CD4-positive, alpha-beta T cell treated with Interleukin-1 beta for 1 hour (primary cell): ENCODE measurements at places on chromosomes 16 and 17.

DNA sequence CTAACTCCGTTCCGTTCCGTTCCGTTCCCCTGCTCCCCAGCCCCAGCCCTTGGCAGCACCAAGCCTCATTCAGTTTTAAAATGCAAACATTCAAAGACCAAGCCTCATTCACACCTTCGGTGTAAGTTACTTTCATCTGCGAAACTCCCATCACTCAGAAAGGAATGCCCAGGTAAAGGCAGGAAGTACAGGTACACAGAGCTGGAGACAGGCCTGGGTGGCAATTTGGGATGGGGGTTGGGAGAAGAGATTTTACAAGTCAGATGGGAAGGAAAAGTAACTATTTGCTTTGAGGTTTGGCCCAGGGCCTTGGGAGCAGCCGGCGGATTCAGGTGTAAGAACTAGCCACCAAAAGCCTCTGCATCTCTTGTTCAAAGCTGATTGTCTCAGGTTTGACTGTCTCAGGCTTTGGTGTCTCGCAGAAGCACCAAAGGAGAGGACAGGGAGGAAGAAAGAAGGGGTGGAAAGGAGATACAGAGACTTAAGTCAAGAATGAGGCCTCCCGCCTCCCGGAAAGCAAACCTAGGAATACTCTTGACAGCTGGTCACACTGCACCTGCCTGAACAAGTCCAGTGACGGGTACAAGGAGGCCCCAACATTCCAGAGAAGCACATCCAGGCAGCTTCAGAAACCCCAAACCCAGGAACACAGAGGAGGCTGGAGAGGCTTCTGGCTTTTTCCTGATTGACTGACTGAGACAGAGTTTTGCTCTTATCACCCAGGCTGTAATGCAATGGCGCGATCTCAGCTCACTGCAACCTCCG is 54.7 kb downstream of the NXN start:
- DNase-seq = no peak

DNA sequence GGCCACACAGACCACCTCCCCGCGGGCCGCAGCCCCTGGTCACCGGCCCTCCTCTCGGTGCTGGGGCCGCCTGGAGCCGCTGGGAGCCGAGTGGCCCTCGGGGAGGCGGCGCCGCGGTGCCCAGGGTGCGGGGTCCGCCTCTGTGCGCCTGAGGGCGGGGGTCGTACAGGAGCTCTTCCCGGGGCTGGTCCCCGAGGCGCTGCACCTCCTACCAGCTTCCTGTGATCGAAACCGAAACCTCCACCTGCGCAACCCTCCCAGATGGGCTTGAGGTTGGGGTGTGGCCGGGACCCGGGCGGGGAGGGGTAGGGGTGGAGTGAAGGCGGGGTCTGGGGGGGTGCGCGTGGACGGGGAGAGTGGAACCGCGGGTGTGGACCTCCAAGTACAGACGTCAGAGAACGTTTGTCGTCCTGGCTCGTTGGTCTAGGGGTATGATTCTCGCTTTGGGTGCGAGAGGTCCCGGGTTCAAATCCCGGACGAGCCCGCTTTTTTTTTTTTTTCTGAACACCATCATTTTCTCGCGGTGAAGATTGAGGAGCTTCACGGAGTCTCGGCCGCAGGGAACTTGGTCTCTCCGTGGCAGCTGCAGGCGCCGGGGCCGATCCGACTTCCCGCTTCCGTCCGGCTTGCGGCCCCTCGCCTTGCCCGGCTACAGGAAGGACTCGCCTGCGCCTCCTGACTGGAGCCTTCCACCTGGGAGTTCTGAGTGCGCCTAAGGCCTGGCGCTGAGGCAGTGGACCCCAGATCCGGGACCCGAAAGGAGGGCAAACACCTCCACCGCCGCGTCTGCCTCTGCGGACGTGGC is 23.9 kb downstream of the ZNF213 start:
- peak; percentile 95 for DNase-seq

- DNase-seq = no peak
Measured at GRCh38 chr16:23306199-23307100, 4.3 kb downstream of the SCNN1B start.

- no peak for DNase-seq
Measured at GRCh38 chr17:78395155-78395554, 16.7 kb downstream of the PGS1 start.

DNA sequence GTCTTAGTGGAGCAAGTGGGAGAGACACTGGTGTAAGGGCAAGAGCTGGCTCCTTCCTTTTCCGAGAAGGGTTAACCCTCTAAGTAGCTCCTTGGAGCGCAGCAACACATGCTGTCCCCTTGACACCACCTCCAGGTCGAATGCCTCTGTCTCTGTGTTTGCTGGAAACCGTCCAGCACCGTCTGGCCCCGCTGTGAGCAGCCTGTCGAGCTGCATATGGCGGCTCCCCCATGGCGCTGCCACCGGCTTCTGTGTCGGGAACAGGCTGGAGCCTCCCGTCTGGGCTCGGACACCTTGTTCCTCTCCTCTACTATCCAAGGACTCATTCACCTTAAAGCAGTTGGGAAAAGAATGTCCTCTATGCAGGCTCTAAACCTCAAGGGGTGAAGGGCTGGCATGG is 28.9 kb upstream of the WSCD1 start:
- DNase-seq = no peak

DNA sequence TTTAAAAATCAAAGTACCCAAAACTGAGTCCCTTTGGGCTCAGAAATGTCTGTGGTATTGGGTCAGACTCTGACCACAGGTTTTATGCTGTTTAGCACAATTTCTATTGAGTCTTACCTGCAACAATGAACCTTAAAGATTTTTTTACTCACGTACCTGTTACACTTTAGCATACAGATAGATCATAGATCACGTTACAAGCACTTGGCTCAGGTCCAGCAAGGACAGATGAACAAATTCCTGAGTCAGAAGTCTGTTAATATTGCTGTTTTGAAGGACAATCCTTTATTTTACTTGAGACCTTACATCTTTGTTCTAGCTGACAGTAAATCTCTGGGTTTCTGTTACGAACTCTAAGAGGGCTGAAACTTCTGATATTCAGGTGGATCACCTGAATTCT is 12.8 kb downstream of the SLC7A6OS start:
- DNase-seq = no peak
